Activated naive CD4-positive, alpha-beta T cell (primary cell): ENCODE measurements at places on chromosomes 6 and 20.

- DNase-seq, result no peak
Observed at GRCh38 chr6:121884091-121884490, 448.6 kb downstream of the GJA1 start.

GRCh38 chr6:72711731-72712130 lies 89.9 kb downstream of the KCNQ5 start:
- DNase-seq, result no peak

GRCh38 chr6:5771211-5771610 lies 235.5 kb downstream of the NRN1 start:
- DNase-seq, result no peak

DNA sequence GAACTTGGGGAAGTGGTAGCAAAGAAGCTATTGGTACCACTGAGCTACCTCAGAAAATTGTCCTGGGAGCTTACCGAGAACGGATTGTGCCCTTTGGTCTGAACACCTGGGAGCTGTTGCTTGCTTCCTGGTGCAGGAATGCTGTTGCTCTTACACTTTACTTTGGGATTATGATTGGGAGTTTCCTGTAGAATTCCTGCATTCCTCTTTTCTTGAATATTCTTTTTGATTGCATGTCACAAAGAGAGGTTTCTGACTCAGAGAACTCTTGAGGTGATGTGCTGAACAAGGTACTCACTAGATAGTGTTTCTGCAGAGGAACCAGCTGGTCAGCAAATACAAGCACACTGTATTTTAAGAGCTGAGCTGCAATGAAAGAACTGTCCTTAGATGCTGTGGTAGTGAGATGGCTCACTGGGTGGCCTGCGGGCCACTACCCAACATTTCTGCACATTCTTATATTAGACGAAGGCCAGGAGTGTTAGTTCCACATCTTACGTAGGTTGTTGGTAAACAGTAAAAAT lies 35.0 kb downstream of the LRRC1 start:
- no peak for DNase-seq

- no peak for DNase-seq
Observed at GRCh38 chr20:47673671-47673955, 111.7 kb downstream of the SULF2 start.

DNA sequence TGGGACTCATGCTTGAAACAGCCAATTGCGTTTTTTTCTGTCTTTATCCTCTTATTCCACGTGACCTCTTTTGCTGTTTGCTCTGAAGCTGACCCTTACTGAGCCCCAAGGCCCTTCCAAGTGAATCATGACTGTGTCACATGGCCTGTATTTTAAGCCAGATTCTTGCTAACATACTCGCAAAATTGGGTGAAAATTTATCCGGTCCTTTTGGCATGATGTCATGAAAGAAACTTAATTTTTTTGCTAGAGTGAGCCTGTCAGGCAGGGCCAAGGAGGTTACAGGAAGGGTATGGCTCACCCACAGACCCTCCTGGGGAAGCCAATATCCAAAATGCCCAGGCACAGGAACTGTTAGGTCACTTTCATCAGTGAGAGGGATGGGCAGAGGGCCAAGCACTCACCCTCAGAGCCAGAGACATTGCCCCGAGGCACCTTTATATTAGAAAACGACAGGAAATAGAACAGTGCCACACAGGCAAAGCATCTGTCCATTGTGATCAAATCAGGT lies 296.7 kb downstream of the CDH26 start:
- no peak for DNase-seq

GRCh38 chr20:48329031-48329615 lies 498.7 kb downstream of the PREX1 start:
- DNase-seq, result no peak

- no peak for DNase-seq
Observed at GRCh38 chr6:94590416-94590815, 986.9 kb upstream of the MANEA start.

GRCh38 chr6:149007846-149008245 lies 261.0 kb downstream of the UST start:
- DNase-seq, result no peak

- no peak for DNase-seq
Observed at GRCh38 chr20:56630086-56630493, 984 bp downstream of the TFAP2C start.

DNA sequence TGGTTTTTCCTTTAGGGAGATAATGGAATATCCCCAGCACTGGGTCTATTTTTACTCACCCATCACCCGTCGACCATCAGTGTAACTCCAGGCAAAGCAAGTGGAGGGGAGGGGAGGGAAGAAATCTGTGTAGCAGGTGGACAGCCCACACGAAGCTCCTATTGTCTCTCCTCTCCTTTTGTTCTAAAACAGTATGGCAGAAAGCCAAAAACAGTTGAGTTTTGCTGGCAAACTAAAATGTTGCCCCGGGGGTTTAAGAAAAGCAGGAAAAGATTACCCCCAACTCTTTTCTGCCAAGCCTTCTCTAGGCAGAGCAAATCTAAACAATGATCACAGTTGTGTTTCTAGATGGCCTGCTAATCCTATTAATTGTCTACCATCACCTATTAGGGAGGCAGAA lies 89.7 kb downstream of the PREP start:
- no peak for DNase-seq

DNA sequence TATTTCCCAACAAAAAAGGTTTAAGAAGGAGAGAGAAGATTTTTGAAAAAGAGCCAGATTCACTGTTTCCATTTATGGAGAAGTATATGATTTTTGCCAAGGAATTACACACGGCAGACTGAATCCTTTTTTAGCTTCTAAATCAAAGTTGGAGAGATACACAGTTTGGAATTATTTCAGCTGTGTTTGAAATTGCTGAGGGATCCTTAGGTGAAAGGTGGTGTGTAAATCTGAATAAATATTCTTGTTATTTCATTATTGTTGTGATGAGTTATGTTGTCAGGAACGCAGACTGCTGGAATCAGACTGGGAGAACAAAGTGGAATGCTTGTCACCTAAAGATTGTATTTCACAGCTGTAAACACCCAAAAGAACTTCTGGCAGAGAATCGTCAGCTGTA lies 168.5 kb upstream of the AKIRIN2 start:
- DNase-seq, result no peak

DNA sequence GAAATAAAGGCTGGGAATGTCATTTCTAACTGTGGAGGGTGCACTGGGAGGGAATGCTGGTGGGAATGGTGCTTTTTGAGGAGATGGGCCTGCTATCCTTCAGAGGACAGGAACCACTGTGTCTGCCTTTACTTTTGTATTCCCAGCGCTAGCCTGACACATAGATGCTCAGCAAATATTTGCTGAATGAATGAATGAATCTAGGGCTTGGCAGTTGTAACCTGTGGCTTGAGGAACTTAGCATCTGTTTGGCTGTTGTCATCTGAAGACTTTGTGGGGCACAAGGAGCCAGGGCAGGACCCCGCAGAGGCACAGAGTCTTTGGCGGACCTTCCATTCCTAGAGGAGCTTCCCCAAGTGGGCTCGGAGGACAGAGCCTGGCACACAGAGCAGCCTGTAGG lies 6.1 kb downstream of the TOX2 start:
- DNase-seq, result no peak

DNA sequence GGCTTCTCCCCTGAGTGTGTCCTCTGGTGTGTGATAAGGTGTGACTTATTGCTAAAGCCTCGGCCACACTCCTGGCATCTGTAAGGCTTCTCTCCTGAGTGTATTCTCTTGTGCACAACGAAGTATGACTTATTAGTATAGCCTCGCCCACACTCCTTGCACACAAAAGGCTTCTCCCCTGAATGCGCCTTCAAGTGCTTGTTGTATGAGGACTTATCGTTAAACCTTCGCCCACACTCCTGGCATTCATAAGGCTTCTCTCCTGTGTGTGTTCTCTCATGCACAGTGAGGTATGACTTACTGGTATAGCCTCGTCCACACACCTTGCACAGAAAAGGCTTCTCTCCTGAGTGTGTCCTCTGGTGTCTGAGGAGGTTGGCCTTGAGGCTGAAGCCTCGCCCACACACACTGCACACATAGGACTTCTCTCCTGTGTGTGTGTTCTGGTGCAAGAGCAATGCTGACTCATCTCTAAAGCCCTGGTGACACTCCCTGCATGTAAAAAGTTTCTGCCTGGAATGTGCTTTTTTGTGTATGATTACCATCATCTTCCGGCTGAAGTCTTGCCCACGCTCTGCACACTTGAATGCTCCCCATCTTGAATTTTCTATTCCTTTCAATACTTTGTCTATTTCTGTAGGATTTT lies 20.4 kb downstream of the ZNF337 start:
- DNase-seq, result no peak

GRCh38 chr6:146050168-146050567 lies 21.3 kb downstream of the GRM1 start:
- DNase-seq, result no peak

- DNase-seq, result no peak
Observed at GRCh38 chr6:7727086-7727945, 1.4 kb downstream of the BMP6 start.

- DNase-seq, result no peak
Observed at GRCh38 chr6:46129291-46129628, 529 bp upstream of the ENPP4 start.

DNA sequence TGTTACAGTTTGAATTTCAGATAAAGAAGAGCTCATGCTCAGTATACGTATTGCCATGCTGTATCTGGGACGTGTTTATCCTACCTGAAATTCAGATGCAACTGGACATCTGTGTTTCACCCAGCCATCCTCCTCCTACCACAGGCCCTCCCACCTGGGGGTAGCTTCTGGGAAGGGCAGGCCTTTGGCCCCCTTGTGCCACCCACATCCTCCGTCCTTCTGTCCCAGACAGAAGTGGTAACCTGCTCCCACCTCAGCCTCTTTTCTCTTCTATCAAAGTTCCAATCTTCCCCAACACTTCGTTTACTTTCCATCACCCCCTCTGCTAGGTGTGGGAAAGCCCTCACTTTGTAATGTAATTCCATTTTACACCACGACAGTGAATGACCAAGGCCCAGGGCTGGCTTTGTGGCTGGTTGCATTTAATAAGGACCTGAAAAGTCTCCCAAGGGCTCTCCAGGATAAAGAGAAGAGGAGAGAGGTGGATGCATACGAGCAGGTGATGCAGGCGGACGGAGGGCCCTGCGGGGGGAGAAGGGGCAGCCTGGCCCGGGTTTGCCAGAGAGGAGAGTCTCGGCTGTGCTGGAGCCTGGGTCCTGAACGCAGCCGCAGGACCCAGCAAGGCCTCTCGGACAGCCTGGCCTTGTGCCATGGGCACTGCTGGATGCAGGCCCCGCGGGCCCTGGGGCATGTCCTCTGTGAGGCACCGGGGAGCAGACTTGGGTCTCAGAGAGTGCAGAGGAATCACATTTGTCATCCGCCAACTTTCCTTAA lies 98.4 kb downstream of the PSMB1 start:
- DNase-seq, result no peak

GRCh38 chr6:133707456-133707855 lies 181.5 kb upstream of the TCF21 start:
- DNase-seq, result no peak

DNA sequence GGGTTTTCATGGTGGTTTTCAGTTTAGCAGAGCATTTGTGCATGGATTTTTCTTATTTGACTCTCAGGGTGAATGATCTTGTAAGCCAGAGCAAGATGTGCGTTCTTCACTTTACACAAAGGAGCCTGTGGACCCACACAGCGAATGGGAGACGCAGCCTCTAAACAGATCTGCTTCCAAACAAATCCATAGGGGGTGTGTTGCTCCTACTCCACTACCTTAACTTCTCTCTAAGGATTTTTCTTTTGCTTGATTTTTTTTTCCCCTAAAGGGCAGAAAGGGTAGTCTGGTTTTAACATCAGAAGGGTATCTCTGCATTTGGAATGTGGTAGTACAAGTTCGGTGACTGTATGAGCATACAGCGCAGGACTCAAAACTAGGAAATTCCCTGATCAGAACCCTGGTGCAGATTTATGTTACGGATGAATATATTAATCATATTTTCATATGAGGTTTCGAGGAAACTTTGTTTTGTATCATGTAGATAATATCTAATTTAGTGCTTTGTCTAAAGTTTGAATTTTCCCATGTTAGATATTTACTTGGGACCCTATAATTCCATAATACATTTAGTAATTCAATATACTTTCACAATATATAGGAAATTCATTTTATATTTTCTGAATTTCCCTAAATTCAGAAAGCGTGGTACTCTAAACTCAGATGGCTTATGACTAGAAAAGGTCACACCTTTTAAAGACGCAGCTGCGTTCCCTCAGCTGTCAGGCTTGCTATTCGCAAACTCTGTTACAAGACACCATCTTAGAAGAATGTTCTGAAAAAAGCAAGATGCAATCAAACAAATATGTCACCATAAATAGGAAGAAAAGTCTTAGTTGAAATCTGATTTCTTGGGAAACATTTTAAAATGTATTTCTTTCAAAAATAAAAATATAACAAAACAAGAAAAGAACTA lies 196.9 kb downstream of the TMEM242 start:
- DNase-seq, result no peak

DNA sequence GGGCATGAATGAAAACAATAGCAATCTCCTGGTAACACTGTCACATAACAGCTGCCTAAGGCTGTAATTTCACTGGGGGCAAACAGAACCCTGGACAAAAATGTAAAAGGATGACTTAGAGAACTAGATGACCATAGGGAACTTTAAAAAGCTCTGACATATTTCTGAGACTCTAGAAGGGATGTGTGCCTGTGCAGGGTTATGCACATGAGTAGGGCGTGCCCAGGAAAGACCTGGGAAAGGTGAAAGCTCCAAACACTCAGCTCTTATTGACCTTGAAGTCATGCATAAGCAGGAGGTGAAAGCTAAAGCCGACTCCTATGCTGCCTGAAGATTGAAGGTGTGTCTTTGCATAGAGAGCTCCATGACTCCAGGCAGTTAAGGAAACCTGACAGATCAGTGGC lies 118.4 kb upstream of the BTBD3 start:
- no peak for DNase-seq

- DNase-seq, result no peak
Observed at GRCh38 chr6:64041373-64041772, 405.8 kb downstream of the PHF3 start.

DNA sequence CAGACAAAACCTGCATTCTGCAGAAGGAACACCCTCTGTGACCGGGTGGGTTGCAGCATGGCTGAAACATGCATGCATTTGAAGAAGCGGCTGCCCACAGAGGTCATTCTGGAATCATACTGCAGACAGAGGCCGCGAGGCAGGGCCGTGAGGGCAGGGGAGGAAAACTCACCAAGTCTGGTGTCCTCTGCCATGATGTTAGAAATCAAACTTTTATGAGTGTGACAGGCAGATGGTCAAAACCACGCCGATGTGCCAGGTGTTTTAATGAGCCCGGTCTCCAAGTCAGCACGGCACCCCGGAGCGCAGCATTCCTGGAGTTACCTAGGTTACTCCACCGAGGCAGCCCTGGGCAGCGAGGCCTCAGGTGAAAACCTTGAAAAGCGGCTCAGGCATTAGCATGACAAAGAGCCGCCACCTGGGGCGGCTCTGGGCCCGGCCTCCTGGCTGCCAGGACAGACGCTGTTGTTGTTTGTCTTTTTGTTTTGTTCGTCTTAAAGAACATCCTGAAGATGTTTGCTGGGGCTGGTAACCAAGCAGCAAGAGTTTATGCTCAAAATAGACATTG lies 255.6 kb downstream of the ERMARD start:
- DNase-seq, result no peak

- no peak for DNase-seq
Observed at GRCh38 chr6:34360556-34360955, 31.9 kb downstream of the NUDT3 start.
